Activated CD4-positive, alpha-beta T cell treated with anti-CD3 and anti-CD28 coated beads, Interleukin-2, amount 50 U/mL, for 48 hours (primary cell): ENCODE measurements at places on chromosomes 11 and 22.

DNA sequence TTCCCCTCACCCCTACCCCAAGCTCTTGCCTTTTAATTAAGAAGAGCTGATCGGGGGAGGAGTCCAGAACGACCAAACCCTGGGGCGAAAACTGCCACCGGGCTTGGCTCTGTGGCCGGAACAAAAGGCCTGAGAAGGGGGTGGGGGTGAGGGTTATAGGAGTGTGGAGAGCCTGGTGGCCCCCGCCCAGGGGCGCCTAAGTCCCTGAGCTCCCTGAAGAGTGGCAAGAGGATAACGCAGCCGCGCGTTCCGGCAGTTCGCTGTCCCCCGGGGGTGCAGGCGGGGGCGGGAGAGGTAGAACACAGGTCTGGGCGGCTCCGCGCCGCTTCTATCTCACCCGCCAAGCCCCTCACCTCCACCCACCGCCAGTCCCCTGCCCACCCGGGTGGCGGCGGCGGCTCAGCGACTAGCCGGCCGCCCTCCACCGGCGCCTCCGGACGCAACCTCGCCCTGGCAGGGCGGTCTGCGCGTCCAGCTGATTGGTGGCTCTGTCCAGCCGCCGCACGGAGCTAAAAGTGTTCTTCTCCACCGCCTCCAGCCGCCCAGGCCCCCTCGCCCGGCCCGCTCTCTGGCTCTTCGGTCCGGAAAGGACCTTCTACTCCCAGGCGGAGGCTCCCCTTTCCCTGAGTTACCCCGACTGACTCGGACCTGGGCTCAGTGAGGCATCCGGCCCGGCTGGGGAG is 18.7 kb upstream of the BDNF start:
- no peak for DNase-seq

DNA sequence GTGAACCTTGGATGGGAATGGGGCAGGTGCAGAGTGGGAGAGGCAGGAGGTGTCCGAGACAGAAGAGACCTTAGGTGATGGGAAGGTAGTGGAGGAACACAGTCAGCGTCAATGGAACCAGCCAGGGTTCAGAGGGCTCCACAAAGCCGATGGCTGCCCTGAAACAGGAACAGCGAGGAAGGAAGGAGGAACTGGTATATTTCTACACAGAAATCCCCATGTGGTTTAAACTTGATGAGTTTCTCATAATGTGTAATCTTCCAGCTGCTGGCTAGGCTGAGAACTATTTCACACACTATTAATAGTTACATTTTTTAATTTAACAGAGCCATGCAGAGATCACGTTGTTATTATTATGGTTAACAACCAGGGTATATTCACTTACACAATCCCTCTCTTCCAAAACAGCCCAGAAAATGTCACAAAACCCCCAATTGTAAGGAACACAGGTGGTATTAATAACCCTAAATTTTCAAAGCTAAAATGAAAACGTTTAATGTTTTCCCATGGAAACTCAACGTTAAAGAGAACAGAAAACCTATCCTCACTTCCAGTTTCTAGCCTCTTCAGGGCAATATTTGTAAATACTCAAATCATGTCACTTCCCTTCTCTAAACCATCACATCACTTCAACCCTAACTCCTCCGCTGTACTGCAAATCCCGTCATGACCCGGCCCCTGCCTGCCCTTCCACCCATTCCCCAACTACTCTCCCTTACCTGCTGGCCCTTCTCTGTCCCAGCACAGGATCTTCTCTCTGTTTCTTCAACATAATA is 74.5 kb upstream of the ARFGAP3 start:
- DNase-seq = no peak

DNA sequence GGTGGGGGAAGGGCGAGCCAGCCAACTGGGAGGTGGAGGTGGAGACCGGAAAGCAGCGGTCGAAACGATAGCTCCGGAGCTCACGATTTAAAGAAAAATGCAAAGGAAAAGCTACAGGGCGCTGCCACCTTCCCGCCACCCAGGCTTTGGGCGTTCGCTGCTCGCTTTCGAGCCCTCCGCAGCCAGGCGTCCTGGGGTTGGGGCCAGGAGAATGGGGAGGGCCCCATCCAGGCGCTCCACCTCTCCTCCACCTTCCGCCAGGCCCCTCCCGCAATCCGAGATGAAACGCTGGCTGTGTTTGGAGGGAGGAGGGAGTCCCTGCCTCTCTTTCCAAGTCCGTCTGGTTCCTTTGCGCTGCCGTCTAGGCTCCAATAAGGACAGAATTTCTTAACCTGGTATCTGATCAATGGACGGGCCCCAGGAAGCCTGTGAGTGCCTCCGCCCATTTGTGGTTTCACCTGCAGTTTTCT is 483 bp upstream of the ABTB2 start:
- DNase-seq = no peak

DNA sequence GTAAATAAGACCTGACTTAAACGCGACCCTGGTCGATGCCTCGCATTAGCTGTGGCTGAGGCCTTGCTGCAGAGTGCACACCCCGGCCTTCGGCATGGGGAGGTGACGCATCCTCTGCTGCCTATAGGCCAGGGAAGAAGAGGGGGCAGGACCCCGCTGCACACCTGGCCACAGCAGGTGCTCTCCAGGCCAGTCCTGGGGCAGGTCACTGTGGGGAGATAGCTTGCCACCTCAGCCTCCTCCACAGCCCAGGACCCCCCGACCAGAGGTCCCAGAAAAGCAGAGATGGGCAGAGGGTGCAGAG is 12.7 kb downstream of the LRFN4 start:
- no peak for DNase-seq

DNA sequence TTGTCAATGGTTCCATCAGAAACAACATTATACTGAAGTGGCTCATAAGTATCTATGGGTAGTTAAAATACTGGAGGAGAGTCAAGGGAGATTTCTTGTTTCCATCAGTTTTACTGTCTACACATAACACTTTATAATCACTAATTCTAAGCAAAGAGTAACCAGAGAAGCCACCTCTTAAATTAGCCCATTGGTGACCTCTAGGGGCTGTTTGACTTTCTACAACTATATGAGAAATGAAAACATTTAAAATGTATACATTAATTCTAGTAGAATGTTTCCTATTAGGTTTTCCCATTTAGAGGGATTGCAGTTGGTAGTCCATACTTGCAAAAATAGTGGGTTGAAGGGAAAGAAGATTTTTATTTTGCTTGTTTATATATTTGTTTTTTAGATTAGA is 504.3 kb downstream of the FAM181B start:
- DNase-seq = no peak

- DNase-seq = no peak
Measured at GRCh38 chr11:95676308-95676707, 113.3 kb downstream of the FAM76B start.

GRCh38 chr11:128424271-128424711 is 163.1 kb downstream of the ETS1 start:
- no peak for DNase-seq

DNA sequence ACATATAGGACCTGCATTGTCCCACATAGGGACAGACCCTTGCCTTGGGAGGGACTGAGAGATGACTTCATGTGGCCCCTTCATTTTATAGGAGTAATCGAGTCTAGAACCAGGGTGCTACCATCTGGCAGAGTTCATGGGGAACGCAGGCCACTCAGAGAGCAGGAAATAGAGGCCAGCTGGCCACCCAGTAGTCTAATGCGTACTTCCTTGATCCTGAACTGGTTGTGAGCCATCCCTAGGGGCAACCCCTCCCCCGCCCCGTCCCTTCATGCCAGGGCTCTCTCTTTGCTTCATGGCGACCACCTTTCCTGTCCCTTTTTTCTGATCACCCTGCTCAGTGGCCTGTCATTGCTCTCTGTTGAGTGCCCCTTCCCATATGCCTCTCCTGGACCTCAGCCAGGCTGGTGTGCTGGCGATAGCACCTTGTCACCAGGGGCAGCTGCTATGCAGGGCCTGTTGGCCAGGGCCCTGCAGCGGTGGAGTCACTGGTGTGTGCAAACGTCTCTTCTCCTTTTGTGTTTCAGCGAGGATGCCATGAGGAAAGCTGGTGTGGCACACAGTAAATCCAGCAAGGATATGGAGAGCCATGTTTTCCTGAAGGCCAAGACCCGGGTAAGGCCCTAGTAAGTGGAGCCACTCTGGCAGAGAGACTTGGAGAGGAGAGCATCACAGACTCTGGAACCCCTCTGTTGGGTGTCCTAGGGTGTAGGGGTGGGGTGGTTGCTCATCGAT is 29.3 kb downstream of the MED15 start:
- DNase-seq = no peak

DNA sequence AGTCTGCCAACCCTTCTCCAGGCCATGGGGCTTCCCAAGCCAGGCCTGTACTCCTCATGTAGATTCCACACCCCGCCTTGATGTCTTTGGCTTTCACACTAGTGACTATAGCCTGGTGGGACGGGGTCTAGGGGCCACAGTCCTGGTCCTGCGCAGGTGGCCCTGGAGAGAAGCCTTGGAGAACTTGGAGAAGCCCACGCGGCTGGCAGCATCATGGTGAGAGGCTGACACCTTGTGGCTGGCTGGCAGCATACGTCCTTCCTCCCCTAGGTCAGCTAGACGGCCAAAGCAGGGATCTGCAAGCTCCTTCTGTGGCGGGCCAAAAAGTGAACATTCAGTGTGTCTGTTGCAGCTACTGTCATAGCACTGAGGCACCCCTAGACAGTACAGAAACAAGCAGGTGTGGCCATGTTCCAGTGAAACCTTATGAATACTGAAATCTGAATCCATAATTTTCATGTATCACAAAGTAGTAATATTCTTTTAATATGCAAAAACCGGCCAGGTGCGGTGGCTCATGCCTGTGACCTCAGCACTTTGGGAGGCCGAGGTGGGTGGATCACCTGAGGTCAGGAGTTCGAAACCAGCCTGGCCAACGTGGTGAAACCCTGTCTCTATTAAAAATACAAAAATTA is 42.0 kb downstream of the FAM83F start:
- peak; percentile 66 for DNase-seq
